ENCODE measurements at places on chromosomes 12 and 14.

GRCh38 chr14:89779707-89780106 is 174.8 kb downstream of the EFCAB11 start:
- DNase-seq: no peak

GRCh38 chr12:1798641-1799020 is 21.7 kb upstream of the LRTM2 start:
- DNase-seq: no peak

- no peak for DNase-seq
Observed at GRCh38 chr14:92459030-92459949, 54.3 kb upstream of the RIN3 start.

- DNase-seq: no peak
Observed at GRCh38 chr12:12508612-12509011, 54.1 kb downstream of the DUSP16 start.

GRCh38 chr12:44148936-44149335 is 313.1 kb downstream of the TMEM117 start:
- no peak for DNase-seq

DNA sequence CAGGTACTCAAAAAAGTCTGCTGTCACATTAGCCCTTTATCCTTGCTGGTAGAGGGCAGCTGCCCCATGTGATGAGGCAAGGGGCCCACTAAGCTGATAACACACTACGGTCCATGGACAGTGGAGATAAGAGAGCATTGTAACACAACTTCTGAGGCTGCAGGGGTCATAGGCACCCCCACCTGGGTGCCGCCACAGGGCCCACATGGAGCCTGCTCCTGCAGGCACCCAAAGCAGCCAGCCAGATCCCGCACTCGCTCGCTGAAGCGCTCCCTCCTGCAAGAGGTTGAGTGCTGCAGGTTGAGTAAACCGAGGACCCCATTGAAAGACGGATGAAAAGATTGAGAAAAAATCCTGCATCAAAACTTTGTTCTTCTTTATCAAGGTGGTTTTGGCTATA is 566.3 kb upstream of the NOVA1 start:
- DNase-seq: no peak

DNA sequence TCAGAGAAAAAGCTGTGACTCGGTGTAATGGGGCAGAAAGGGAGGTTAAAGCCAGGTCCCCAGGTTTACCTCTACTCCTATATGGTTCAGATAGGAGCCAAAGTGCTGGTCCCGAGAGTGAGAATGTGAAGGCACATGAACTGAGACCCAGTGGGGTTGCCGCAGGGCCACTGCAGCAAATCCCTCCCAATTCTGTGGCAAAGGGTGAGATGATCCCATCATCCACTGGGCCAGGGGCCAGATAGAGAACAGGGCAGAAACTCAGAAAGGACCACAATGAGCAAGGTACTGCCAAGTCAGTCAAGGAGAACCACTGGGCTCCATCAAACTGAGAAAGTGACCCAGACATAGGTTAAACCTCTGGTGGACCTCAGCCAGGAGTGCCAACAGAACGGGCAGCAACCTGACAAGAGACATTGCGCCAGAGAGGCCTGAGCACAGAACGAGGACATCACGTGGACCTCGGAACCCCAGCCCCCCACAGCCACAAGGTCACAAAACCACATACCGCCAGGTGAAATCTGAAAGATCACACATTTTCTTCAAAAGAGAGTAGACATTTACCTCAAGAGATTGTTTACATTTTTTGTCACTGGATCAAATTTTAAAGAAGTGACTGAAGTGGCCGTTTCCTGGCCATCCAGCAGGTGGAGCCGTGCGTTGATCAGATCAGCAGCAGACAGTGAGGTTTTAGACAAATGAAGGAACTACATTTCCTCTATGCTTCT is 20.5 kb upstream of the ITPR2 start:
- peak; percentile 61 for DNase-seq

- no peak for DNase-seq
Observed at GRCh38 chr12:40701756-40702155, 9.5 kb downstream of the CNTN1 start.

- DNase-seq: no peak
Observed at GRCh38 chr12:41202051-41202450, 13.9 kb downstream of the PDZRN4 start.

DNA sequence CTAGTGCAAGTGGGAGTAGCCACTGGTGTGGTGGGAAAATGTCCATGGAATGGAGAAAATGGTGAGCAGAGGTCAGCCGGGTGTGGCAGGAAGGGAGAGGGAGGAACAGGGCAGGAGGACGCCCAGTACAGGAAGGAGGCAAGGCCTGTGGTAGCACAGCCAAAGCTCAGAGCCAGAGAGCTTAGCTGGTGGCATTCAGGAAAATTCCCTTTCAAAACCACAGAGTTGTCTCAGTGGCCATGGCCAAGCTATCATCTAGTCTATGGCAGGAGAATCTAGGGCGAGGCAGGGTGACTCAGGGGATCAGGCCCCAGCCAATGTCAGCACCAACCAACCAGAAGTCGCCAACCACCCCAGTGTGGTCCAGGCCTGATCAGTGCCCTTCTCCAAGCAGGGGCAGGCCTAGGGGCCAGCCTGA is 67.7 kb upstream of the DDX11 start:
- peak; percentile 99 for DNase-seq

GRCh38 chr14:100386121-100386520 is 63.0 kb downstream of the SLC25A47 start:
- no peak for DNase-seq

GRCh38 chr12:18476861-18477260 is 215.5 kb downstream of the PIK3C2G start:
- DNase-seq: no peak

GRCh38 chr12:62599854-62600437 is 133.3 kb downstream of the MON2 start:
- DNase-seq: no peak

- no peak for DNase-seq
Observed at GRCh38 chr14:59344016-59344415, 121.2 kb downstream of the GPR135 start.

GRCh38 chr12:41186026-41186425 is 2.1 kb upstream of the PDZRN4 start:
- no peak for DNase-seq

- peak; percentile 14 for DNase-seq
Observed at GRCh38 chr14:32908196-32909084, 30.2 kb upstream of the NPAS3 start.

- DNase-seq: peak; percentile 67
Observed at GRCh38 chr14:104579507-104579906, at the start of gene C14orf180. TSS of gene C14orf180 (plus strand) at chr14:104579764. CDS start at chr14:104586431, 6,667 bp downstream.

DNA sequence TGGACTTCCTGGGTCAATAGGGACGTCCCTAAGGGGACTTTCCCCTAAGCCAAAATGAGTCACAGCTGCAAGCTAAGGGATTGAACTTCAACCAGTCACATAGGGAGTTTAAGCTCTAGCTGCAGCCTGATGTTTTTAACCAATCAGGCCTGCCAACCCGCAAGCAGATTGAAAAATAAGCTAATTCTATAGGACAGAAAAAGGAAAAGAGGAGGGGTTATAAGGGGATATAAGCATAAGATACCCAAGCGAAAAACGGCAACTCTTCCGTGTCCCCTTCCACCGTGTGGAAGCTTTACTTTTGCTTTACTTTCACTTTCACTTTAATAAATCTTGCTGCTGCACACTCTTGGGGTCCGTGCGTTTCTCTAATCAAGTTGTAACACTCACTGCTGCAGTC is 24.4 kb downstream of the ATP23 start:
- DNase-seq: no peak

GRCh38 chr12:52636189-52636588 is 15.8 kb downstream of the KRT2 start:
- no peak for DNase-seq

DNA sequence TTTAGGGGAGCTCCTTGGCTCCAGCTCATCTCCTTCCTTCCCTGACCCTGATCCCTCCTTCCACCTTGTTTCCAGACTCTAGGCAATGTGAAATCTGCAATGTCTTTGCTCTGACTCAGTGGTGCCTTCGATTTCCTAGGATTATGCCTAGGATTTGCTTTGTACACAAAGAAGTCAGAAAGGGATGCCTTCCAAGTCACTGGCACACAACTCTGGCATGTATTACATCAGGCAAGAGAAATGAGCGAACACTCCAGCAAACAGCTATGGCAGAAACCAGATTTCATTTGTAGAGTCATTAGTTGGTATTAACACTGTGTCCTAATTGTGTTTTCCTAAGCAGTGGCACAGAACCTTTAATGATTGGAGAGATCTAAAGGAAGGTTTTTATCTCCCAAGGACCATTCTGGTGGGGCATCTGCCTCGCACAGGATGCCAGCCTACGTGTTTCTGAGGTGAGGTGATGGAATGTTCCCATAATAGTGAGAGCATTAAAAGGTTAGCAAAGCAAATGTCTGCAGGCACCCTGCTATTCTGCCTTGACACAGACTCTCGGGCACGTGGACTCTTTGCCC is 84.9 kb downstream of the WSCD2 start:
- DNase-seq: no peak

DNA sequence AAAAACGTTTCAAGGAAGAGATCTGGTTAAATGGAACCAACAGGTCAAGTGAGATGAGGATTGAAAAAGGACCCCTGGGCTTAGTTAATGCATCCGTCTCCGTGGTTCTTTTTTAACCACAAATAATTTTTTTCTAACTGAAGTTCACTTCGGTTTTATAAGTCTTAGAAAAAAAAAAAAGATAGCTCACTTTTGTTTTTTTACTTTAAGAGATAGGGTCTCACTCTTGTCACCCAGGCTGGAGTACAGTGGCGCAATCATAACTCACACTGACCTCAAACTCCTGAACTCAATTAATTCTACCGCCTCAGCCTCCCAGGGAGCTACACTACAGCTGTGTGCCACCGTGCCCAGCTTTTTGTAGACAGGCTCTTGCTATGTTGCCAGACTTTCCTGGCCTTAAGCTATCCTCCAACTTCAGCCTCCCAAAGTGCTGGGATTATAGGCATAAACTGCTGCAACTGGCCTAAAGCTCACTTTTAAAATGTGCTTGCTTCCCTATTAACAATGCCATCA is 11.8 kb downstream of the HNRNPC start:
- peak; percentile 26 for DNase-seq

DNA sequence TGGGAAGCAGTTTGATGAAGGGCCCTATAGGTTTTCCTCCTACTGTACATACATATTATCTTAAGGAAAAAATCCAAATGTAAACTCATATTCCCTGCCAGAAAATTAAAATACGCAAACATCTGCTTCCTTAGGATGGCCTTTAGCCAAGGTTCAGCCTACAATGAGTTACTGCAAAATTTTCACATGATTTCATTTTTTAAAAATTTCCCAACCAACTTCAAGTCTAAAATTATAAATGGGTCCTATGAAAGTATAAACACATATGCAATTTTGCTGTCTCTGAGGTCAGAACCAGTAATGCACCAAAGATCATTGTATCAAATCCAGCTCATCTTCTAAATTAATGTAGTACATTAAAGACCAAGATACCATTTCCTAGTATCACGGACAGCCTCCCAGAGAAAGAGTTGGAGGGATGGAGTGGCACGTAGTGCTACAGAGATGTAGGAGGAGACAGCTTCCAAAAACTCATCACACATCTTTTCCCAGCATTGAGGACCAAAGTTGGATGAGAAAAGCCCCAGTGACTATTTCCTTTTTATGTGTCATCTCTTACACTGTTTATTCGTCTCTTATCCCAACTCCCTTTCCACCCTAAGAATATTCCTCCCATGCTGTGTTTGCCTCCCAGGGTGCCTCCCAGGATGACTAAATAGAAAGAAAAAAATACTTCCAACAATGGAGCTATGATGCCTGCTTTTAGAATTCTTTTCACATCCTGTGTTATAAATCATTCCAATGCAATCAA is 92.3 kb upstream of the SLCO1C1 start:
- DNase-seq: no peak

GRCh38 chr14:104889375-104889757 is 24.3 kb downstream of the CEP170B start:
- no peak for DNase-seq

DNA sequence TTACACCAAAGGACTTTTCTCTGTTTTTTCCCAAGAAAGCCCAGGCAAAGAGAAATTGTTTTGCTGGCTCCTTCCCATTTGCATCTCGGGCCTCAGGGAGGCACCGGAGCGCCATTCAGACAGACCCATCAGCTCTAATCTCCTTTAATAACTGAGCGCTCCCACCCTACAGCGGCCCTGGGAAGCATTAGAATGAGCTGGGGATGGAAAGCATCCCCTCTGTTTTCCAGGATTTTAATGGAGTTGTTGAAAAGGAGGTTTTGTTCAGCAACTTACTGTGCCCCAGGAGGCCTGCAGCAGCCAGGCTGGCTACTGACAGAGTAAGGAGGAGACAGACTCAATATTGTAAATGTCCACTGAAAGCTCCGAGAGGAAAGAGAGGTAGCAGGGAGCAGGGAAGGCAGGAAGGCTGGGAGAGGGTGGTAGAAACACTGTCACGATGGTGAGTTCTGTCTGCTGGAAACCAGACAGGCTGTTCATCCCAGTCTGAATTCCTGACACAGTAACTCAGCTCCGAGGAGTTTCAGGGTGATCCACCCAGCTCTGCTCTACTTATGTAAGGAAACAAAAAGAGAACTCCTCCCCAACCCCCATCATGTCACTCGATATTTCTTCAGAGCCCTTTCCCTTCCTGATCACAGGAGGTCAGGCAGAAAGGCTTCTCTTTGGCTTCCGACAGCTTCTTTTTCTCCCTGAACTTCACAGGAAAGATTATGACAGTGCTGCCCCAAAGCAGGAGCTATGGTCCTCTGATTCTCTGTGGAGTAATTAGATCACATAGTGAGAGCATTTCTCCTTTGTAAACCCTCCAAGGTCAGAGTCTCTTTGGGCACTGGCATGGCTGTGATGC is 62.5 kb upstream of the TMEM132D start:
- DNase-seq: no peak

GRCh38 chr12:15546102-15546701 is 223.9 kb downstream of the PTPRO start:
- DNase-seq: peak; percentile 23

GRCh38 chr12:38919191-38919590 is 13.8 kb upstream of the CPNE8 start:
- DNase-seq: no peak

DNA sequence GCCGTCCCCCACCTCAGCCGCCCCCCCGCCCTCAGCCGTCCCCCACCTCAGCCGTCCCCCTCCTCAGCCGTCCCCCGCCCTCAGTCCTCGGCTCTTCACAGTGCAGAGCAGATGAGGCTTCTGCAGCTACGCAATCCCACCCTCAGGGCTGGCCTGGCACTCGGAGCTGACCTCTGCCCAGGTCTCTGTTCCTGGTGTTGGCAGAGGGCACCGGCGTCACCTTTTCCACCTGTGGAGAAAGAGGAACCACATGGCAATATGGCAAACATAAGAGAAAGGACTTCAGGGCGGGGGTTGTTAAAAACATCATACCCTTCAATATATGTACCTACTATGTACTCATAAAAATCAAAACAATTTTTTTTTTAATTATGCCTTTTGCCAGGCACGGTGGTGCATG is 45.8 kb downstream of the MLXIP start:
- DNase-seq: no peak

Data from myocyte (in vitro differentiated cells).